ENCODE measurements at places on chromosomes 12 and 14. TPM values are rescaled to one million over a fixed set of nuclear protein-coding genes. Genes with fewer than 3 reads are reported as not detected.

DNA sequence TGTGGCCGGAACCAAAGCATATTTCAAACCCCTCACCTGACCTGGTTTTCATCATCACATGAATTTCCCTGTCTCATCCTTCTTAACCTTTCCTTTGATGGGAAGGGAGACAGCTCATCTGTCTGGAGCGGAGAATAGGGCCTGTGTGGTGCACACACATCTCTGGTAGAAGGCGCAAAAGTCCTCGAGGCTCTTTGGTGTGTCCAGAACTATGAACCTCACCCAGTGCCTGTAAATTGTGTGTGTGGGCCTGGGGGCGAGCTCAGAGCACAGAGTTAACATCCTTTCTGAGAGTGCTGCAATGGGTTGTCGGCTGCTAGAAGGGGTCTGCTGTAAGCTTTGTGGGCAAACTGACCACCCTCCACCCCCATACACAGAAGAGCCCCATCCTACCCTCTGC is 749 bp downstream of the GALNT6 start:
- no peak for DNase-seq

GRCh38 chr14:105045710-105046326 is 19.4 kb downstream of the GPR132 start:
- DNase-seq = peak; percentile 88

DNA sequence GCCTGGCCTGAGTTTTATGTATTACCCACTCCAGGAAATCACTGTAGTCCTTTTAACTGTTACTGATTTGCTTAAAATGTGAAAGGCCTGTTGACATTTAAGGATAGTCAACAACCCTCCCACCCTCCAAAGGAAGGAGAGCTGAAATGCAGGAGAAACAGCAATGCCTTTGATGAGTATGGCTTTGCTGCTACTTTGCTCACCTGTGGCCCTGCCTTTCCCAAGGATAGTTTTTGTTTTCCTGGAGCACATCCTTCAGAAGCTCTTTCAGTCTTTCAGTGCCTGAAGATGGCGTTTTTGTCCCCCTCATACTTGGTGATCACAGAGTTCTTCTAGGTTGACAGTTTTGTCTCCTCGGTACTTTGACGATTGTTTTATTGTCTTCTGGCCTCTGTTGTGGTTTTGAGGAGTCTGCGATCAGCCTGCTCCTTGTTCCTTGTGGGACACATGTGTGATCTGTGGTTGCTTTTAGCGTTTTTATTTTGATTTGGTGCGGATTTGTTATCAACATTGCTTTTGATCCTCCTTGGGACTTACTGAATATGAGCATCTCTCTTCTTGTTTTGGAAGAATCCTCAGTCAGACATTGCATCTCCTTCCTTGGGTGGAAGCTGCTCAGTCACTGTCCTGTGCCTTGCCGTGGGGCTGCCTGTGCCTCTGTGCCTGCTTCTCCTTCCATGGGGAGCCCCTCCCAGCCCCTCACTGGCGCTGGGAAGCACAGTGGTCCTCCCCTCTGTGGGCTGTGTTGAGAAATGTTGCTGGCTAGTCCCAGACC is 17.2 kb downstream of the PACS2 start:
- no peak for DNase-seq

The LHX5 gene
- total RNA-seq = not detected

DNA sequence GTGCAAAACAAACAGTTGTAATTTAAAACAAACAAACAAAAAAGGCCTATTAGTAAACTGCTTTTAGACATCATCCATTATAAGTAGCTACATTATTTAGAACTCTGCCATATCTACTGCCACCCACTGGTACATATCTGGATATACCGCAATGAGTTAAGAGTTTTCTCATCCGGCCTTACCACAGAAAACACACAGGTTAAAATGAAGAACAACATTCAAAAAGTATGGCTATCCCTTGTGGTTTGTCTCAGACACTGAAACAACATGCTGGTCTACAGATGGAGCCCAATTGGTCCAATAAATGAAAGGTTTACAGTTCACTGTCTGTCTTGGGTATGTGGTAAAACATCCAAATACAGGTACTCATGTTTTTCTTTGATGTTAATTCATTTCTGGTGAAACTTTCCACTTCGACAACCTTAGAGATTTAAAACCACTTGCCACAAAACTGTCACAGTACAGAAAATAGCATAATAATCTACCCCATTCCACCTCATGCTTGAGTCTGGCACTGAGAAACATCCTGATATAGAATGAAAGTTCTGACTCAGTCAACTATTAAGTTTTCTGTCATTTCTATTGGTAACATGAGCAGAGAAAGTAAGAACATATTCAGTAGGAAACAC is 354.3 kb downstream of the CEP128 start:
- DNase-seq = no peak

- no peak for DNase-seq
Measured at GRCh38 chr12:52267266-52267665, 7.2 kb upstream of the KRT86 start.

- DNase-seq = no peak
Measured at GRCh38 chr12:13745111-13745860, 236.1 kb downstream of the GRIN2B start.

- no peak for DNase-seq
Measured at GRCh38 chr14:69612783-69613130, 1.4 kb downstream of the SUSD6 start.

DNA sequence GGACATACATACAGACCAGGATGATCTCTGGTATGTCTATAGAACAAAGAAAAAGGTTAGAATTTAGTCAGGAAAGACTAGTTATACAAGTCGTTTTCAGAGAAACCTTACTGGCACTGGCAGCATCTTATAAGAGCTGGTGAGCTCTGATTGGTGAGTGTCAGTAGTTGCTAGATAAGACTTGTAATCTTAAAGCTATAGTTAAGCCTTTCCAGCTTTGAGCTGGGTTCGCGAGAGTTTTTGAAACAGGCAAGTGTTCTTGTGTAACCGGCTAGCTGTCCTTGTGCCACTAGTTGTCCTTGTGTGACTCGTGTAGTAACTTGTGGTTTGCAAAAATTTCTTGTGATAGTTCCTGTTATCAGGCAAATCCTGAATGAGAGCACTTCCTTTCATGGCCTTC is 740.9 kb downstream of the GALC start:
- no peak for DNase-seq

The KLHL42 gene
- 19.5 TPM for total RNA-seq

DNA sequence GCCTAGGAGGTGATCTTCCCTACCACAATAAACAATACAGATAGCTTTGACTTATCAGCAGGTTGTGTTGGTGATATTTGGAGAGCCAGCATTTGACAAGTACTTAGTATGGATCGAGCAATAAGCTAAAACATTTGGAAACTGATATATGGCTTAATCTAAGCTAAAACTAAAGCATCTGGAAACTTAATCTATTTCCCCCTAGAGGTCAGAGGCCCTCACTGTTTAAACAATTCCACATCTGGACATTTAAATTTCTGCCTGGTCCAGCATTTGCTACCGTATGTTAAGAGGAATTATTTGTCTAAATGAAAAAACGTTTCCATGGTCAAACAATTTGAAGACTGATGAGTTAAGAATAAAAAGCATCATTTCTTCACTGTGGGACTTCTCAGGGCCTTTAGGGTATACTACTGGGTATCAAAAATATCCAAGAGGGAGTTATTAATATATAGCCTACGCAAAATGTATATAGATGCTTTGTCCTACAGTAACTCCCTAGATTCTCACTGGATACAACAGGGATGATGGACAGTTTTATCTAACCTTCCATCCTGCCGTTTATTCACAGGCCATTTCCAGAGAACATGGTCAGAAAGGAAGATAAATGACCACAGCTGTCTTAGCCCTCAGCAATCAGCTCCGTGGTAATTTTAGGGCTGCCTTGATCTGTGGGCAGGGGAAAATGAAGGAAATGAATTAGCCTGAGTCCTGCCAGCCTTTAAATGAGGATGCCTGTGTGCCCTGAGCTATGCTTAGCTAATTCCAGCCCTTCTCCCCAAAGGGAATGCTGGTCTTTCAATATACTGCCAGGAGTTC is 135.4 kb upstream of the NUDT4 start:
- DNase-seq = no peak

The HCAR1 gene
- total RNA-seq = 8.6 TPM

DNA sequence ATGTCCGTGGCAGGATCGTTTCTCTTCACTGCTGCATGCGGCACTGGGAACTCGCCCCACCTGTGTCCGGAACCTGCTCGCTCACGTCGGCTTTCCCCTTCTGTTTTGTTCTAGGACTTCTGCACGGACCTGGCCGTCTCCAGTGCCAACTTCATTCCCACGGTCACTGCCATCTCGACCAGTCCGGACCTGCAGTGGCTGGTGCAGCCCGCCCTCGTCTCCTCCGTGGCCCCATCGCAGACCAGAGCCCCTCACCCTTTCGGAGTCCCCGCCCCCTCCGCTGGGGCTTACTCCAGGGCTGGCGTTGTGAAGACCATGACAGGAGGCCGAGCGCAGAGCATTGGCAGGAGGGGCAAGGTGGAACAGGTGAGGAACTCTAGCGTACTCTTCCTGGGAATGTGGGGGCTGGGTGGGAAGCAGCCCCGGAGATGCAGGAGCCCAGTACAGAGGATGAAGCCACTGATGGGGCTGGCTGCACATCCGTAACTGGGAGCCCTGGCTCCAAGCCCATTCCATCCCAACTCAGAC is 1.2 kb downstream of the FOS start:
- no peak for DNase-seq
